ENCODE measurements at places on chromosomes 2 and 18. TPM values are rescaled to one million over a fixed set of nuclear protein-coding genes. Genes with fewer than 3 reads are reported as not detected.

Gene TRIM43
- not detected for total RNA-seq

DNA sequence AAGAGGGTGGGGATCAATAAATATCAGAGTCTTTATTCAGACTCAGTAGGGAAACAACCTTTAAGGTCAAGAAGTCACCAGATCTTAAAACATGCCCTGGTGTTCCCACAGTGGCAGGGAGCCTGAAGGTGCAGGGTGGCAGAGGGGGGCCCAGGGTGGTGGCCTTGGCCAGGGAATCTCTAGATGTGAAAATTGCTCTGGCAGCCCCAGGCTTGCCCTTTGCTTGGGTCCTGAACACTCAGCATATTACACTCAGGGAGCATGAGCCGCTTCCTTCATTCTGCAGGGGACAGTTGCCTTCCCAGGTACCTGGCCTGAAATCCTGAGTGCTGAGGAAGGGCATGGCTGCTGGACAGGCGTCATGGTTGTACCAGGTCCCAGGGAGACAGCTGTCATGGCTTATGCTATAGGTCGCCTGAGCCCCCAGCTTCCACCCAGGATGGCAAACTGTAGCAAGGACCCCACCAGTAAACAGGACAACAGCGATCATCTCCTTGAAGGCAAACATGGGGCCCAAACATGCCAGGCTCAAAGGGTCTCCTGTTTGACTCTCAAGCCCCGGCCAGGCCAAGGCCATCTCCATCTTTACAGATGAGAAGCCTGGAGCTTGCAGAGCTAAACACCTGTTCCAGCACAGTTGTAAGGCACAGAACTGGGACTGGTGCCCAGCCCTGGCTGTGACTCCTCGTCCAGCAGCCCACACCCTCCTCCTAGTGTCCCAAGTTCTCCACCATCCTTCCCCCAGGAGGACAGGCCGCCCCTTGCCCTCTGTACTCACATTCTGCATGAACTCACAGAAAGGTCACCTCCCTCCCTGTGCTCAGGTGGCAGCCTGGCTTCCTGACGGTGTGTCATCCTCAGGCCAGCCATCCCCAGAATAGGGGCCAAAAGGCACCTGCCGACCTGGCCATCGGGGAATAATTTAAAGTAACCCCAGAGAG, 14.6 kb downstream of the ABCG8 start:
- DNase-seq: no peak

GRCh38 chr18:58387716-58388115, 241.2 kb downstream of the ALPK2 start:
- no peak for DNase-seq

DNA sequence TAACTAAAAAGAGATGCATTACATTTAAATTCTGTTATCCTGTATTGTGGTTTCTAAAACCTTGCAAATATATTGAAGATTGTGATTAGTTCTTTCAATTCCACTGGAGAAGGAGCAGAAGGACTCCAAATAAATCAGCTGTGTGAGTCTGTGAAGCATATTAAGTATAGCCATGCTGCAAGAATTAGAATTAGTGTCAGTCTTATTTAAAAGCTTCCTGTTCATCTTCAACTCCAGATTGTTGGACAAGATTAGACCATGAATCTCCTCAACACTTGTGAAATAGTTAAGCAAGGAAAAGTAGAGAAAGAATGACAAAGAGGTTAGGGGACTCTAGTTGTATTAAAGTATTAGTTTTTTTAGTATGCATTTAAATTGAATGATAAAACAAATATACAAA, 92.5 kb upstream of the LRP1B start:
- DNase-seq: no peak

- DNase-seq: no peak
These were observed 529.1 kb downstream of the IRS1 start for GRCh38 chr2:226270285-226271058.

DNA sequence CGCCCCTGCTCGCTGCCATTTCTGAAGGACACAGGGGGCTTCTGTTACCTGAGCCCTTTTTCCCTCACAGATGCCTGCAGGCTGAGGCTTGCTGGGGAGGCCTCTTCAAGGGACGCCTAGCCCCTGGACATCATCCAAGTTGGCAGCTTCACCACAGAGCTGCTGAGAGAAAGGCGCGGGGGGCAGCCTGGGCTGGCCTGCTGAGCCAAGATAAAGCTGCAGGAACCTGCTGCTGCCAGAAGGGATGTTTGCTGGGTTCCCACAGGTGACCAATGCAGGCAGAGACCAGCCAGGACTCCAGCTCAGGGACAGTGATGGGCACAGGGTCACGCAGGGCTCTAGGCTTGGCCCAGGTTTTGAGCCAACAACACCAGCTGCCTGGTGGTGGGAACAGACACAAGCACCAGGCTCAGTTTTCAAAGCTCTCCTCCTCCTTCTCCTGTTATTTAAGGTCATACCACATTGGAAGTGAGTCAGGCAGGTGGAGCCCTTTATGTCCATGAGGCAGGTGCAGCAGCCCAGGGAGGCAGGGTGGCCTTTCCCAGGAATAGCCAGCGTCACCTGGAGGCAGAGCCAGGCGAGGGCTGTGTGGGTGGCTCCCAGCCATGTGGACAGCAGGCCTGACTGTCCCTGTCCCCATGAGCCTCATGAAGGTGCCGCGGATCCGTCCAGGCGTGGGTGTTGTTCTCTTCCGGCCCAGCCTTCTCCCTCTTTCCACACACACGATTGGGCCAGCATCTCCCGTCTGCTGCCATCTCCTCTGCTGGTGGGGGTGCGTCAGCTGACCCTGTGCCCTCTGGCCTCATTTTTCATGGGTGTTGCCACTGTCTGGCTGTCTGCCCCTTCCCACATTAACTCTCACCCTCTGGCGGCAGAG, 515.5 kb upstream of the MYT1L start:
- peak; percentile 92 for DNase-seq

Gene MROH2A
- total RNA-seq: not detected

Gene SPATA3
- total RNA-seq: not detected

Gene ZSCAN30
- total RNA-seq: 19.4 TPM

DNA sequence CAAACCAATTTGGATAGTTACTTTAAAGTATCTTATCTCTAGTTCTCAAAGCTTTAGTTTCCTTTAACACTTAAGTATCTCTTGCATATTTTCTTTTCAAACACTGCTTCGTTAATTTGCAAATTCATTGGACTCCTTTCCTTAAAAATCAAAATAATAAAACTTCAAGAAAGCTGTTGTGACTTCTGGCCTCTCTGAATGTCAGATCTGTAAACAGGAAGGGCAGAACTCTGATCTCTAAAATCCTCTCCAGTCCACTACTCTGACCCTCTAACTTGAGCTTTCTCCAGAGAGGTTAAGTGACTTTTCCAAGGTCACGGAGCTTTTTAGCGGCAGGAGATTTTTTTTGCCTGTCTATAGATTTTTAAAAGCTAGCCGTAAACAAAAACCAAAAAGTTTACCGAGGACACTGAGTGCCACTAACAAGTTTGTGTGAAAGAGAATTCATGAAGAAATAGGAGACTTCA, 155.5 kb downstream of the TGIF1 start:
- DNase-seq: no peak

DNA sequence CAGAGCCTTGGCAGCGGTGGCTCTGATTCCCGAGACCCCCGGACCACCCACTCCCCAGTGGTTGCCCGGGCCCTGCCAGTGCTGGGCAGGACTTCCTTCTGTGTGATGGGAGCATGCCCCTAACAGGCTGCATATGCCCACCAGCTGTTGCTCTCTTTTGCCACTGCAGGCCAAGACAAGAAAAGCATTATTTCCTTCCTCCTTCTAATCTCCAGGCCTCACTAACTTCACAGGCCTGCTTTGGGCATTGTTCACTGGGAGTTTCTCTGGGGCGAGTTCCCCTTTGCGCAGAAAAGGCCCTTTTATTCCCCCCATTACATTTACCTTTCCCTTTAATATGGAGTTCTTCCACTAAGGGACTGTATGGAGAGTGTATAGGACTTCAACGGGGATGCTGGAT, 249.1 kb upstream of the SIX2 start:
- no peak for DNase-seq

- no peak for DNase-seq
These were observed 96.3 kb downstream of the PRPF40A start for GRCh38 chr2:152620985-152621384.

DNA sequence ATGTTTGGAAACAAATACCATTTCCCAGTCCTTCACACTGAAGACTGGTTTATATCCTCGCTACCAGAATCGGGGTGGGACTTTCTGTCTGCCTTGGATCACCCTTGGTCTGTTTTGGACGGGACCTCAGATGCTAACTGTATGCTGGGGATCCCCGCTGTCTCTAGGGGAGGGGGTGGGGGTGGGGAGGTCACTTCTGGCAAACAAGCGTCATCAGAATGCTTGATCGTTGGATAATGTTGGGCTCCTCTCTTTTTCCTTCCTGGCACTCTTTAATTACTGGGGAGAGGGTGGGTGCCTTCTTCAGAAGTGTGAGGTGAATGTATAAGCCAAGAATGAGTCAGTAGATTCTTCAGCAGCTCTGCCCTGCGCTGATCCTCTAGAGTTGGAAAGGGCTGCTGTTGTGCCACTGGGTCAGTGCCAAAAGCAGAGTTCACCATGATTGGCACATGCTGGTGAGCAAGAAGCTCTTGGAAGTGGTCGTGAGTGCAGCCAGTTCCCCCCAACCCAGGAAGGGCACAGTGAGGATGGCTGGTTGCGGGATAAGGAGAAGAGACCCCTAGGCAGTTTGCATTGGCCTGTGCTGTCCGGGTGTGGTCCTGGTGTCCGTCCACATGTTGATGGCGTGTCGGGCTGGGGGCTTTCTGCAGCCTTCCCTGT, 32.2 kb downstream of the DGKD start:
- no peak for DNase-seq

DNA sequence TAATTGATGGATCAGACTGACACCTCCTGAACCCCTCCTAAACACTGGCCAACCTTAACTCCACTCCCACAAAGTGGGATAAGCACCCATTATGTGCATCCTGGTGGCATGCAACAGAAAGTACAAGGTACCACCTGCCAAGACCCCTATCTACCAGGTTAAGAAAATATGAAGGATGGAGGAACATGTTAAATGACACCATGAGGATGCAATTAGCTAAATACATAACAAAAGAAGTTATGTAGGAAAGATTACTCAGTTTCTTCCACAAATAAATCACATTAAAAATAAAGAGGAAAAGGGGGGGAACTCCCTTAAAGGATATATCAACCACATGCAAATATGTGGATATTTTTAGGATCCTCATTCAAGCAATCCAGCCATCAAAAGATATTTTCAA, 12.6 kb downstream of the CTAGE1 start:
- no peak for DNase-seq

DNA sequence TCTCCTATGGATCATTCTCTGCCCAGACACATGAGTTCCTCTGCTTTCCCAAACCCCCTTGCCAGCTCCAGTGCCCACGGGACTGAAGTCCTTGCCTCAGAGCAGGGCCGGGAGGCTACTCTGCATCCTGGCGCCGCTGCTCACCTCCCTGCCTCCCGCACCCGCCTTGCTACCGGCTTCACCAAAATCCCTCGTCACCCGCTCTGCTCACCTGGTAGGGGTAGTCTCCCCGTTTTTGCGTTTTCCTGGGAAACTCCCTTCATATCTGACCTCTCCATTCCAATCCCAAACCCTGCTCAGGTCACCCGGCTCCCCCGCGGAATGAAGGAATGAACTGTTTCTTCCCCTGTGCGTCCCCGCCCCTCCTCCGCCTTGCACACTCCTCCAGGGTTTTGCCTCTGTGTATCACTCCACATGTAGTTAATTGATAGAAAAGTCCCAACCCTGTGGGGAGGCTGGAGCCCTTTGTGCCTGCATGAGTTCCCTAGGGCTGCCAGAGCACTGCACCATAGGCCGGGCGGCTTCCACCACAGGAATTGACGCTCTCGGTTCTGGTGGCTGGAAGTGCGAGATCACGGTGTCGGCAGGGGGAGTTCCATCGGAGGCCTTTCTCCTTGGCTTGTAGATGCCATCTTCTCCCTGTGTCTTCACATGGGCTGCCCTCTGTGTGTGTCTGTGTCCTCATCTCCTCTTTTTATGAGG, 2.0 kb upstream of the DGKD start:
- DNase-seq: no peak

DNA sequence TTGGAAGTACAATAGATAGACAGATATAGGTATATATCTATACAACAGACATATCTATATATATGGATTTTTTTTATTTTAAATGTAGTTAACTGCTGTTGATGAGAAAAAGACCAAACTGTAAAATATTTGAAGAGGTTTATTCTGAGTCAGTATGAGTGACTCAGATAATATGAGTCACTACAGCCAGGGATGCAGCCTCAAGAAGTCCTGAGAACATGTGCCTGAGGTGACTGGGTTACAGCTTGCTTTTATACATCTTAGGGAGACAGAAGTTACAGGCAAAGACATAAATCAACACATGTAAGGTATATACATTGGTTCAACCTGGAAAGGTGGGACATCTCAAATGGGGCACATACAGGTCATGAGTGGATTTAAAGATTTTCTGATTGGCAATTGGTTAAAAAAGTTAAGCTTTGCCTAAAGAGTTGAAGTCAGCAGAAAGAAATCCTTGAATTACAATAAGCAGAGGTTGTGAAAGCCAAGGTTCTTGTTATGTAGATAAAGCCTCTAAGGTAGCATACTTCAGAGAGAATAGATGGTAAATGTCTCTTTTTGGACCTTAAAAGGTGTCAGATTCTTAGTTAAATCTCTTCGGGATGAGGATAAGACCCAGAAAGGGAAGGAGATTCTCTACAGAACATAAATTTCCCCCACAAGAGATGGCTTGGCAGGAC, 149.9 kb downstream of the RBM43 start:
- DNase-seq: no peak

GRCh38 chr2:169590804-169591203, 6.7 kb downstream of the PPIG start:
- no peak for DNase-seq

Gene SNRNP200
- total RNA-seq: 110 TPM

DNA sequence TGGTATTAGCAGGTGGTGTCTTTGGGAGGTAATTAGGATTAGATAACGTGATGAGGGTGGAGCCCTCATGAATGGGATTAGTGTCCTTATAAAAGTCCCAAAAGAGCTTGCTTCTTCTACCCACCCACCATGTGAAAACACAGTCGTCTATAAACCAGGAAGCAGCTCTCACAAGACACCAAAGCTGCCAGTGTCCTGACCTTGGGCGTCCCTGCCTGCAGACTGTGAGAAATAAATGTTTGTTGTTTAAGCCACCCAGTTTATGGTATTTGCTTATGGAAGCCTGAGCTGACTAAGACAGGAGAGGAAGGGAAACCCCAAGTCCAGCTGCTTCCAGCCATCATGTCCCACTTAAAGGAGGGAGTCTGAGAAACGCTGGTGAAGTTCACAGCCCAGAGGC, 13.6 kb downstream of the ADI1 start:
- DNase-seq: no peak

DNA sequence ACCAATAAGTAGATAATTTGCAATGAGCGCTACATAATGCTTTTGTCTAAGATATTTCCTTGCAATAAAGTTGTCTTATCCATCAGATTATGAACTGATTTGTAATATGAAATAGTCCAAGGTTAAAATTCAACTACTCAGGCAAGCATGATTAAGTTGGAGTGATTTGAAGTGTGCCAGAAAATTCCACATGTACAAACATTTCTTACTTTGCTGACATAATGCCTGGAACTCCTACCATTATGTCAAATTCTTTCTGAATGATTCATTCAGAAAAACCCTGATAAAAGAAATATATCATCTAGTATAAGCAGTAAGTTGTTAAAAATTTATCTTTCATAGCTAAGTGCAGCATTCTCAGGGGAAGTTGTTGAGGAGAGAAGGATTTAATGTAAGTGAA, 87.3 kb downstream of the CBLN2 start:
- no peak for DNase-seq
